ENCODE measurements at places on chromosomes 6 and 20. TPM values are rescaled to one million over a fixed set of nuclear protein-coding genes. Genes with fewer than 3 reads are reported as not detected.
A peak's percentile ranks its signal among the peaks of the same experiment; 100 is the strongest.

GRCh38 chr20:46324960-46325703 is 16.8 kb upstream of the CDH22 start:
- DNase-seq = no peak

GRCh38 chr6:117477988-117478852 is 4.3 kb upstream of the DCBLD1 start:
- peak; percentile 24 for DNase-seq

DNA sequence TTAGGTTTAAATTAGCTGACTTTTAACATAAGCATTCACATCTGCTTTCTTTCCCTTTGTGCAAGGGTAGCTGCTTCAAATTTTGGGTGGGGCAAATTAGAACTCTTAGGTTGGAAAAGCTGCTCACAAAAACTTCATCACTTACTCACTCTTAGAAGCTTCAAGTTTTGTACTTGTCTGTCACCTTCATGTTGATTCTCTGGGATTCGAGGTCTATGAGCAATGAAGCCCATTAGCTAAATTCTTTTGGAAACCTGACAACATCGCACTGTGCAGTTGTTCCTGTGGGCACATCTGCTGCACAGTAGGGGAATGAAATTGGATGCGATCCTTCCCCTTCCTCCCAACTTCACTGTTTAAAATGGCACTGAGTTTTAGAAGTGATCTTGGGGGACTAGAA is 156.1 kb downstream of the UBE3D start:
- no peak for DNase-seq

- no peak for DNase-seq
These were observed 4.0 kb downstream of the MYLIP start for GRCh38 chr6:16132909-16133308.

Gene BPIFB1
- not detected for total RNA-seq

Data from activated T-cell treated with anti-CD3 and anti-CD28 coated beads, Interleukin-2, amount 50 U/mL, for 72 hours (primary cell).